ENCODE measurements at places on chromosomes 2 and 18.

DNA sequence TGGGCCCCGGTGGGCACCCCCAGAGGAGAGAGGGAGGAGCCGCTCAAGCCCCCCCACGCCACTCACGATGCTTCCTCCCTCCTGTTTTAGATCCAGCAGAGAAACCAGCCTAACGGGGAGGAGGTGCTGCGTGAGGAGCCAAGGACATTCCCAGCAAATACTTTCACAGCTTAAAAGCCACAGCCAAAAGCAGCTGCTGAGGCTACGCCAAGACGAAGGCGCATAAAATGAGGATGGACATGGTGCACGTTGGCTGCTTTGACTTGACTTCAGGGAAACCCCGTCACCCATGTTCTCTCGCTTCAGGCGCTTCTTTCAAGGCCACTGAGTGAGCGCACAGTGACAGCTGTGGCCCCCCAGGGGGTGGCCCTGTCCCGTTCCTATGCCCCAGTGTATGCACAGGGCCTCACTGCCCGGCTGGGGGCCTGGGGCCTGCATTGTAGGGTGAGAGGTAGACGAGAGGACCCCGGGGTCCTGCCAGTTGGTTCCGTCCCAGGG is 72.1 kb upstream of the PXDN start:
- DNase-seq: no peak

- DNase-seq: no peak
Observed at GRCh38 chr2:164981217-164981990, 26.1 kb upstream of the SLC38A11 start.

- no peak for DNase-seq
Observed at GRCh38 chr2:53655256-53655655, 112.3 kb upstream of the CHAC2 start.

DNA sequence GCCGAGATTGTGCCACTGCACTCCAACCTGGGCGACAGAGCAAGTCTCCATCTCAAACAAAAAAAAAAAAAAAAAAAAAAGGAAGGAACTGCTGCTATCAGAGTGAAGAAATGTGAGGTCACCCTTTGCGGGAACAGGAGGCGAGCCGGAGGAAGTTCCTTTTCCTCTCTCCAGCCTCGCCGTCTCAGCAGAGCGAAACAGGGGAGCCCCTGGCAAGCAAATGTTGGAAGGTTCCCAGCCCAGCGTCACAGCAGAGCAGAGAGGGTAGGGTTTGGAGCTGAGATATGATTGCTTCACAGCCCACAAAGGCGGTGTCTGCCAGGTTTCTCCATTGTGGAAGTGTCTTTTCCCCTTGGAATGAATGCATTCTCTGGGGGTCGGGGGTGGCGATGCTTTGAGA is 28.5 kb downstream of the SLC20A1 start:
- DNase-seq: peak; percentile 64

Data from tibial nerve (tissue), 4 donors.